Cardiac fibroblast (primary cell): ENCODE measurements at places on chromosomes 4 and X.

DNA sequence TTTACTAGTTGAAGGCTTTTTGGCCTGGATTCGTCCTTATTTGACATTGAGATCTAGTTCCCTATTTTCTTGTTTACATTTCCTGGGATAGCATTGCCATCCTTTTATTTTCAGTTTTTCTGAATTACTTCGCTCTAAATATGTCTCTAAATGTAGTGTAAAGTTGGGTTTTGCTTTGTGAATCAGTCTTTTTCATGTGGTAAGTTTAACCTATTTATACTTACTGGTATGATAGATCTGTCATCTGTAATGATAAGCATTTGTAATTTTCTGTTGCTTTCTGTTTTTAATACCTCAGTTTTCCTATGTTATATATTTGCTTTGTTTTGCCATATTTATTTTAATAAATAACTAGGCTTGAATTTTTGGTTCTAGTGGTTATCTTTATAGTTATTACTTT lies 6.7 kb downstream of the PDK3 start:
- DNase-seq: no peak

DNA sequence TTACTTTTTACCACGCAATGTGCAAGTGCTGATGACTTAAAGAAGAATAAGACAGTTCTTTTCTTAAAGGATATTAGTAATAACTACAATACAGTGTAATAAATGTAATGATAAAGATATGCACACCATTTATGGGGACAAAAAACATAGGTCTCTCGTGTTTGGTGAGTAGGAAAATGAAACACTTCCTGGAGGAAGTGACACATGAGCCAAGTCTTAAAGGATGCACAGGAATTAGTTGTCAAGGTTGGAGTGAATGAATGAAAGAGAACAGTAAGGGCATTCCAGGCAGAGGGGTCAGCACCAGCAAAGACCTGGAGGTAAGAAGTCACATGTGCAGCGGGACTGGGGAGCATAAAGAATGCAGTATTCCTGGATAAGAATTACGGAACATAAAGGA lies 112.7 kb downstream of the SH3RF1 start:
- DNase-seq: peak; percentile 35

DNA sequence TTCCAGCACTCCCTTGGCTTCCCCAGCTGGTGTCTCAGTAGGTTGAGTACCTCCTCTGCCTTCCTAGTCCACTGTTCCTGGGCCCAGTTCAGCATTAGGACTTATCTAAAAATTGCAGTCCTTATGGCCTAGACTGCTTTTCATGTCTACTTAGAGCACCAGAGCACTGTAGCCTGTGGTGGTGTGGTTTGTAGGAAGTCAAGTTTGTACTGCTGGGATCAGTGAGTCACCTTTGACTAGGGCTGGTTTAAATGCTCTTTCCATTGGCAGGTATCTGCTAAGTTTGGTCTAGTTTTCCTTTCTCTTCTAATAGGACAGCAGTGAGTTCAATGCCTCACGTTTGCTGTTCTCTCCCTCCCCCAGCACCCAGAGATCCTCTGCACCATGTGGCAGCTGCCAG lies 233.6 kb upstream of the WDFY3 start:
- no peak for DNase-seq

DNA sequence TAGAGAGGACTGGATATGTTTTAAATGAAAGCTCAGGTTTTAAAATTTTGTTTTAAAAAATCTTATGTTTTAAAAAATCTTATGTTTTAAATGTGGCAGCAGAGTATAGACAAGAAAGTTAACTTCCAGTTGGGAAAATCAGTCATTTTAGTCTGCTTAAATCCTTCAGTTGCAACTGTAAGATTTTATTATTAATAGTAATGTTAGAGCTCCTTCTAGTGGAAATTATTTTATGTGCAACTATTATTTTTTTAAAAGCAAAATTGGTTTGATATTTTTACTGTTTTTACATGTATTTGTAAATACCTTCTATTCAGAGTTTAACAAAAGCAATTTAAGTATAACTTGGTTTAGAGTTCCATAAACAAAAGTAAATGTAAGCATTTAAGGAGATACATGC lies 8.5 kb upstream of the NUDT6 start:
- DNase-seq: peak; percentile 50

- DNase-seq: no peak
Measured at GRCh38 chr4:76252271-76252653, 741 bp downstream of the FAM47E start.

DNA sequence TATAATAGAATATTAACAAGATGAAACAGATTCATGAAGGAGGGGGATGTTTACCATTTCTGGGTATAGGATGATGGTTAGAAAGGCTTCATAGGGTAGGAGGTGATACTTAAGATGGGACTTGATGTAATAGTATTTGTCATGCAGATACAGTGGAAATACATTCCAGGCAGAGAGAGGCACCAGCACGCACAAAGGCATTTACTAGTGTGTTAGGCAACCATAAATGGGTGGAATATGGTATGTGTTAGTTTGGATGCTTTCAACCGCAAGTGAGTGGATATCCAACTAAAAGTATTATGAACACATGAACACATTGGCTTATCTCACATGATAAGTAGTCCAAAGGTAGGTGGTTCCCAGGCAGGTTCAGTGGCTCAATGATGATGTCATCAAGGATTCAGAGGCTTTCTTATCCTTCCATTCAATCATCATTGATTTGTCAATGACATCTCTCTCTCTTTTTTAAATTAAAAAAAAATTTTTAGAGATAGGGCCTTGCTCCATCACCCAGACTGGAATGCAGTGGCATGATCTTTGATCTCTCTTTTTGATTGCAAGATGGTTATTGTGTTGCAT lies 12.7 kb upstream of the STARD8 start:
- no peak for DNase-seq

- DNase-seq: no peak
Measured at GRCh38 chrX:56313308-56313707, 81.2 kb downstream of the KLF8 start.

- peak; percentile 59 for DNase-seq
Measured at GRCh38 chr4:22356987-22357596, 158.8 kb downstream of the ADGRA3 start.

GRCh38 chr4:51930557-51930956 lies 87.6 kb downstream of the DCUN1D4 start:
- peak; percentile 12 for DNase-seq

DNA sequence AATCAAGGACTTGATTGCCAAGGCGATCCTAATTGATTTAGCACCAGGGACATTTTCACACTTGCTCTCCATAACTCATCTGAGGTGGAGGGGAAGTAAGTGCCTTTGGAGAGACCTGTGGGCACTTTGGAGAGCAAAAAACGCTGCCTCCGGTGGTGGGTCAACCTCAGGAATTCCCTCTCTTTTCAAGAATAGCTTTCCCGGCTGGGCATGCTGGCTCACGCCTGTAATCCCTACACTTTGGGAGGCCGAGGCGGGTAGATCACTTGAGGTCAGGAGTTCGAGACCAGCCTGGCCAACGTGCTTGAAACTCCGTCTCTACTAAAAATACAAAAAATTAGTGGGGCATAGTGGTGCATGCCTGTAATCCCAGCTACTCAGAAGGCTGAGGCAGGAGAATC lies 49.2 kb downstream of the PRPS1 start:
- DNase-seq: peak; percentile 39

- no peak for DNase-seq
Measured at GRCh38 chr4:152218576-152218975, 317.3 kb downstream of the FBXW7 start.

DNA sequence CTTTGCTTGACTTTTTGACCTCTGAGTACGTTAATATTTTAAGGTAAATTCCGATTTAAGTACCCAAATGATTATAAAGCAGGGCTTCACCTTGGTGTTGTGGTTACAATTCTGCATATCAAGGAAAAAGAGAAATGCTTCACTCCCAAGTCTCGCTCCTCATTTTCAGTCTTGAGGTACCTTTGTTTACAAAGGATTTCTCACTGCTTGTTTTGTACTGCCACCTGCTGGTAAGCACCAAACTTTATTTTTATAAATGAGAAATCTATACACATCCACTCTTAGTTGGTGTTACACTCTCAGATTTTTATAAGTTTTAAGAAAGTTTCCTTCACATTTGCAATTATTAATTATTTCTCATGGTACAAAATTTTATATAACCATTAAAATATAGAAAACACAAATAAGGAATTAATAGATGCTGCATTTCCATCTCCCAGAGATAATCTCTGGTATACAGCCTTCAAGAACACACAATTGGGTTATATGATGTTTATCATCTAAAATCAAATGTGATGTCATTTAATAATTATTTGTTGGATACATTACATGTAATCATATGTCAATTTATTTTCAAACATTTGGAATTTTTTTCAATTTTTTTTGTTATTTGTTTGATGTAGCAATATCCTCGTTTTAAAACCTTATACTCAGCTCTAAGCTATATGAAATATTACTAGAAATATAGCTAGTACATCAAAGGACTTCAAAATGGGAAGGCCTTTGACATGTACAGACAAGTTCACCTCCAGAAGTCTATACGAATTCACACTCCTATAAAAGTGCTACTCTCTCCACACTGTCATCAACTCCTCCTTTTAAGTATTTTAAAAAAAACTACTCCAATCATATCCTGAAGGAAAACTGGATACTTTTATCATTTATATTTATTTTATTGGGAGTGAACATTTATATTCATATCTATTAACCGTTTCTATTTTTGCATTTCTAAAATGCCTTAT lies 179.9 kb downstream of the KCNIP4 start:
- peak; percentile 77 for DNase-seq

GRCh38 chrX:11886745-11887144 lies 128.7 kb downstream of the MSL3 start:
- peak; percentile 29 for DNase-seq

DNA sequence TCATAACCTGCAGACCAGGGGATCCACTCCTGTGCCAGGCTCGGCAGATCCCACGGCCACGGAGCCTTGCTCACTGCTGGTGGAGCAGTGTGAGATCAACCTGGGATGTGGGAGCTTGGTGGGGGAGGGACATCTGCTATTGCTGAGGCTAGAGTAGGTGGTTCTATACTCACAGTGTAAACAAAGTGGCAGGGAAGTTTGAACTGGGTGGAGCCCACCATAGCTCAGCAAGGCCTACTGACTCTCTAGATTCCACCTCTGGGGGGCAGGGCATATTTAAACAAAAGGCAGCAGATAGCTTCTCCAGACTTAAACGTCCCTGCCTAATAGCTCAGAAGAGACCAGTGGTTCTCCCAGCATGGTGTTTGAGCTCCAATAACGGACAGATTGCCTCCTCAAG lies 54.7 kb upstream of the EPHA5 start:
- no peak for DNase-seq
